ENCODE measurements at places on chromosomes 7 and 10.

GRCh38 chr10:61760943-61761824 is 98.5 kb downstream of the CABCOCO1 start:
- DNase-seq, result no peak

- DNase-seq, result no peak
Measured at GRCh38 chr7:48759431-48760080, 164.8 kb upstream of the CDC14C start.

DNA sequence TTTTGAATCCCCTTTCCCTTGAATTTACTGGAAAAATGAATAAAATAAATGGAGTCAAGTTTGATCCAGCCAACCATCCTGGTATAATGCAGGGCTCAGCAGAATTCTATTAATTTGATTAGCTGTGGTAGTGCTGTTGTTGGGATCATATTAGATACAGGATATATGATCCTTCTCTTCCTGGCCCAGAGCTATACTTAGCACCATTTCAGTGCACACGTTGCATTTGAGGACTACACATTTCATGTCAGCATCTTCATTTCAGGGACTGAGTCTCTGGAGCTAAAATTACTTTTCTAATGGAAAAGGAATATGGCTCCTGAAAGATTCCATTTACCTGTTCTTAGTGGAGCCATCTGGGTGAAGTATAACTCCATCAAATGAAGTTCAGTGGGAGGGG is 240.3 kb downstream of the BMPER start:
- DNase-seq, result no peak

- DNase-seq, result no peak
Measured at GRCh38 chr10:73644767-73645166, 3.5 kb upstream of the MYOZ1 start.

GRCh38 chr7:22427855-22428254 is 70.9 kb upstream of the RAPGEF5 start:
- DNase-seq, result no peak

DNA sequence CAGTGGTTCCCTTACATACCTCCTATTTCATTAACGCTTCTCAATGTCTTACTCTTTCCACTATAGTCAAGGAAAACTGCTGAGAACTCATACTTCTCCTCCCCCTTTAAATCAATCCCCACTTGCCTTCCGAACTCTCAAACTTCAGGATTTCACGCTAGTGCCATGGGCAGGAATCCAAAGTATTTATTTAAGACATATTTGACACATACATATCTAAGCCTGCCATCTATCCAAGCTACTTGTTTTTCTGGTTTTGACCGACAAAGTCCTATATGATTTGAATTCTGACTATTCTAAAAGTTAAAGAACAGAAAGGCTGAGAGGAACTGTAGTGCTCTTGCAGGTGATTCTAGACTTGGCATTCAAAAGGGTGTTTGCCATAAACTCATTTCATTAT is 51.8 kb downstream of the CCDC6 start:
- no peak for DNase-seq

Data from activated T-helper 1 cell treated with anti-CD3 and anti-CD28 coated beads, Interleukin-2, amount 50 U/mL, for 16 hours (primary cell).